ENCODE measurements at places on chromosomes 5 and 9.

DNA sequence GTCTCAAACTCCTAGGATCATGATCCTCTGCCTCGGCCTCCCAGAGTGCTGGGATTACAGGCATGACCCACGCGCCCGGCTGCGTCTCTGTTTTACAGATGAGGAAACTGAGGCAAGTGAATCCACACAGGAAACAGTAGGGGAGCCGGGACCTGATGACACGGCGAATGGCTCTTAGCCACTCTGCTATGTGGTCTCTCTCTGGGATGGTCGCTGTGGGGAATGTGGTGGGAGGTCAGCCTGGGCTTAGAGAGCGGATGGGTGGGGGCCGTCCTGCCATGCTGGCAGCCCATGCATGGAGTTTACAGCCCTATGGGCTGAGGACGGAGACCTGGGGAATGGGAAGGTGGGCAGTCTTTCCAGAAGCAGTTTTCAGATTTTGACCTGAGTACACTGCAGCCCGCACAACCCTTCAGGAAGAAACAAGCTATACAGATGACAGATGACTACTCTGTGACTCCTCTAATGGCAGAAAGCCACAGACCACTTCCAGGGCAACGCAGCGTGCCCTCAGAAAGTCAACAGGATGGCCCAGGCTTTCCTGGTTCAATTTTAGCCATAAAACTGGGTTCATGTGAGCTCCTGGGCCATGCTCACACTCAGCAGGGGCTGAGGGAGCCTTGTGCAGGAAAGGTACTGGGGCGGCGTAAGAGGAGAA lies 136.1 kb upstream of the RAPGEF1 start:
- no peak for DNase-seq

- DNase-seq, result no peak
Observed at GRCh38 chr5:177434437-177434836, 8.0 kb downstream of the GRK6 start.

DNA sequence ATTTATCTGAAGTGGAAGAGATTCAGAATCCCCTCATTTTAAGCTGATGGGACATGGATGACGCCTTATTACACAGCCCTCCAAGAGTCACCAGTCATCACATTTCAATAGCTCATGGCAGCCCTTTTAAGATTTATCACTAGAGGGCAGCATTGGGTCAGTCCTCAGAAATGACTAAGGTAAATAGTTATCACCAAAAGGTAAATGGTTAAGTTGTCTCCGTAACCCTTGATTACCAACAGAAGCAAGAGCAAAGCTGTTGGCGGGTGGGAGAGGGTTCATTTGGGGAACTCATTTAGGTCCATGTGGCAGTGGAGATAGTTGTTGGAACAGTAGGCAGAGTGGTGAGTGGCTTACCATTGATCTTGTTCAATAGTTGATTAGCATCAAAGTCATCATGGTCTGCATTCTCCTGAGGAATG lies 12.0 kb upstream of the C9 start:
- no peak for DNase-seq

- DNase-seq, result no peak
Observed at GRCh38 chr5:116947691-116948528, 373.3 kb upstream of the SEMA6A start.

DNA sequence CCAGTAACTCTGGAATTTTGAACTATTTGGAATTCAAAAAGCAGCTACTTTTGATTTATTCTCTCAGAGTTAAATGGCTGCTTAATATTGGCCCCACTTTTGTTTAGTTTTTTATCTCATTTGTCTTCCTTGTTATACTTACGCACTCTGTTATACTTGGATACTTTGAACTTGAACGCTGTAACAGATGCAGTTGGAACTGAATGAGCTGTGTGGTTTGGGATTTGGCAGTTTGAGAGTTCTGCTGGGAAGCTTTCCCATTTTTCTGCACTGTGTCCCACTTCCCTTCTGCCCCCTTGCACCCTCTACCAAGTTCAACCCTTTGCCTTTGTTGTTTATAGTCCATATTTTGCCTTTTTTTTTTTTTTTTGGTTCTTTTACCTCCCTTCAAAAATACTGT lies 3.8 kb downstream of the RHOBTB3 start:
- DNase-seq, result no peak

- no peak for DNase-seq
Observed at GRCh38 chr9:126517833-126518356, 95.8 kb upstream of the LMX1B start.

DNA sequence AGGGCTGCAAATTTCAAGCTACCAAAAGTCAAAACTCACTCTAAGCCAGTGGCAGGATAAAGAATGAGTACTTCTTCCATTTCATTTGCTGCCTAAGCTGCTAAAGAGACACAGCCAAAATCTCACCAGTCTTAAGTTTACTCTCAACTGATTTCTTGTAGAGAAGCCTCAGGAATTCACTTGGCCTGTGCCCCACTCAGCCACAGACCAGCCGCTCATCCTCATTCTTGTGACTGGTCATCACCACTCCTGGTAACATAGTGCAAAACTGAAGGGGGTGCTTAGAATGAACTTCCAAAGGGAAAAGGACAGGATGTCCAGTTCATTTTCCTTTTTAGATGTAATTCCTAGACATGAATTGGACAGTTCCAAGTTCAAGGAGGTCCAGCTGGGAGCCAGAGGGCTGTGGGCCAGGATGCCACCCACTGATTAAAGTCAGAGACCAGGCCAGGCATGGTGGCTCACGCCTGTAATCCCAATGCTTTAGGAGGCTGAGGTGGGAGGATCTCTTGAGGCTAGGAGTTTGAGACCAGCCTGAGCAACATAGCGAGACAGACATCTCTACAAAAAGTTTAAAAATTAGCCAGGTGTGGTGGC lies 72.7 kb upstream of the RANBP3L start:
- no peak for DNase-seq

GRCh38 chr5:89260254-89260653 lies 377.3 kb upstream of the MEF2C start:
- DNase-seq, result no peak

DNA sequence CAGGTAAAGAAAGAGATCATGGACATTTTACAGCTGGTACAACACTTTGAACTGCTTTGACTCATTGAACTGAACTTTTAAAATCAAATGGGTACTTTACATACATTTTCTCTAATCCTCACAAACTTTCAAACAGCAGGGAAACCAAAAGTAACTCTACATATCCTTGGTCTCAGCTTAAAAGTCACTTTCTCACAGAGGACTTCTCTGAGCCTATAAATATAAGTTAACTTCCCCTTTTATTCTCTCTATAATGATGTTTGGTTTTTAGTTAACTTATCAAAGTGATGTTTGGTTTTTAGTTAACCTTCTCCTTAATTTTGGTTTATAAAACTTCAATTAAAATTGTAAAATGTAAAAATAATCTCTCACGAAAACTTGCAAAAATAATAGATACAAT lies 209.8 kb downstream of the MCTP1 start:
- no peak for DNase-seq

- no peak for DNase-seq
Observed at GRCh38 chr9:137676998-137677397, 58.2 kb downstream of the EHMT1 start.

GRCh38 chr5:118832974-118833373 lies 155.4 kb downstream of the DTWD2 start:
- no peak for DNase-seq

GRCh38 chr9:14307989-14308852 lies 5.7 kb downstream of the NFIB start:
- DNase-seq, result no peak

GRCh38 chr9:71830153-71830552 lies 61.8 kb upstream of the CEMIP2 start:
- no peak for DNase-seq

DNA sequence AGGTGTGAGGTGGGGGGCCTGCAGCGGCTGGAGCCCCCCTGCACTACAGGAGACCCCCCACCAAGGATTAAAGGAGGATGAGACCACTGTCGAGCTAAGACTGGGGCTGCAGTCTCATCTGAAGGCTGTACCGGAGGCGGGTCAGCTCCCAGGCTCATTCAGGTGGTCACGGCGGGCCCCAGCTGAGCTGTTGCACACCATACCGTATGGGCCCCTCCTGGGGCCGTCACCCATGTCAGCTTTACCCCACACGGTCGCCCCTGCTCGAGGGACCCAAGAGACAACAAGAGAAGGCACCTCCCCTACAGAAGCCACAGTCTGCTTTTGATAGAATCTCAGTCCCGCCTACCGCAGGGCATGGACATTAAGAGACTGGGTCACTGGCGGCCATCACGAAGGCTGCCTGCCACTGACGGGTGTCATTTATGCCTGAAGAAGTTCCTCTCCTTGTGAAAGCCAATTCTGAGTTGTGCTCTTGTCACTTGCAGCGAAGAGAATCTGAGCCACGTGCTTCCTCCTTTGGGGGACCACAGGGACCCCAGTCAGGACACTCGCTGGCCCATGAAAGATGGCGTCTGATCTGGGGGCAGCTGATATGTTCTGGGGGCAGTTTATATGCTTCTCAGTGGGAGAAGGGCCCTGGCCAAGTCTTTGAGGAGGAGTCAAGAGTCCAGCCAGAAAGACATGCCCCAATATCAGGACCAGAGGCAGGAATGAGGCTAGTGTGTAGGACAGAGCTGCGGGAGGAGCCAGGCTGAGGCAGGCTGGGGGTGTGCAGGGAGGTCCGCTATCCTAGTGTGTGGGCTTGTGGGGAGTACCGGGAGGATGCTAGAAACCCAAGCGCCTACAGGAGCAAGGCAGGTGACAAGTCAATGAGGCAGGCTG lies 102.4 kb downstream of the ZNF354C start:
- no peak for DNase-seq

DNA sequence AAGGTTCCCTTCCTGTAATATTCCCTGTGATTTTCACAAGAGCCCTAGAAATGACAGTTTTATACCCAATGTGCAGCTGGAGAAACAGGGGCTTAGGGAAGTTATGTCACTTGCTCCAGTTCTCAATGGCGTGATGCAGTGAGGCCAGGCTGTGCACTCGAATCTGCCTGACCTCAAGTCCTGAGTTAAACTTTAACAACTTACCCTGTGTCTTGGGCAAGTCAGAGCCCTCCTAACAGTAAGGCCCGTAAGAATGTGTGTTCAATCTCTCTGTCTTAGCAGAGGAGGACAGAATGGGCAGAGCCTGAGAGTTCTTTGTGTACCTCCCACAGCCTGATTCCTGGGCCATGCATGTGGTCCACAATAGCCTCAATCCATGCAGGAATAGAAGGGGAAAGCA lies 181.1 kb downstream of the TRIM32 start:
- no peak for DNase-seq

Data from NCI-H510A (cell line).